NCI-H2081 (cell line): ENCODE measurements at places on chromosomes 5 and 9.

DNA sequence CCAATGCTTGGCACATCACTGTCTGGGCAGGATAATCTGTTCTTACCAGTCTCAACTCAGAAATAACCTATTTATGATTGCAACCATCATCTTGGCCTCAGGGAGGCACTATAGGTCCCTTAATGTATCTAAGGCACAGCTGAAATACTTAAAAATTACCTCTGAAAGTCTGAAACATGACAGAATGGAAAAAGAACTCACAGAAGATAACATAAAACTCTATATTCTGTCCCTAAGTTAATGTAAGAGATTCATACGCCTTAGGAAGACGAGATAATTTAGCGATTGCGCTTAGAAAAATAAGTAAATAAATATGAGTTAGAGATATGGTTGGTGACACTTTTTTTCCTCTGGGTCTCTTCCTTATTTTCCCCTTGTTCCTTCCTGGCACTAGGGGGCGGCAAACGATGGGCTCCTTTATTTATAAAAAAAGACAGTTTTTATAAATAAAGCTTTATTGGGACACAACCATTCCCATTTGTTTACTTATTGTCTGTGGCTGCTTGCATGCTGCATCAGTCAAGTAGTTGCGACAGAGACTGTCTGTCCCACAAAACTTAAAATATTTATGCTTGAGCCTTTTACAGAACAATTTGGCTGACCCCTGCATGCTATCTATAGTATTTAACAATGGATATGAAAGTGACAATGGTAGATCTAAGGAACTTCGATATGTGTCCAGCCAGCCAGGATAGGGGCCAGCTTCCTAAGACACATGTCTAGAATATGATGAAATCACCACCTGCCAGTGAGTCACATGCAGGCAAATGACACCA is 79.6 kb downstream of the PDE4D start:
- DNase-seq = peak; percentile 55

DNA sequence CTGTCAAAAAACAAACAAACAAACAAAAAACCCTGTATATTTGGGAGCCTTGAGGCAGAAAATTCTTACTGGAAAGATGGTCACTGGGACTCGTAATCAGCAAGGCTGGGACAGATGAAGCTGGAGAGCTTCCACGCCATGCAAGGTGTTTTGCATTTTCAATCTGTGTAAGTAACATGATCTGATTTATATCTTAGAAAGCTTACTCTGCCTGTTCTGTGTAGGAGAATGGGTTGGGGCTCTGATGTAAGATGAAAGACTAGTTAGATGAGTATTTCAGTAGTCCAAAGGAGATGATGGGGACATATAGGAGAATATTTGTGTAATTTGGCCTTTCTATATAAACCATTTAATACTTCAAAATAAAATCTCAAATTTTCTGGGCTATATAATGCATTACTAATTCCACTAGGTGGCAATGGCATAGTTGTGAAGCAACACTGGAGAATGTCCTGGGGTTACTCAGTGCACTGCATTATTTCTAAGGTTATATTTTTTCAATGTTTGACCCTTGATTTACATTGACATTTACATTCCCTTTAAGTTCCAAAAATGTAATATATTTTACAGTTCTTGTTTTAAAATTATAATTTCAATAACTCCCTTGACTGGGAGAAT is 21.9 kb upstream of the FSD1L start:
- no peak for DNase-seq

DNA sequence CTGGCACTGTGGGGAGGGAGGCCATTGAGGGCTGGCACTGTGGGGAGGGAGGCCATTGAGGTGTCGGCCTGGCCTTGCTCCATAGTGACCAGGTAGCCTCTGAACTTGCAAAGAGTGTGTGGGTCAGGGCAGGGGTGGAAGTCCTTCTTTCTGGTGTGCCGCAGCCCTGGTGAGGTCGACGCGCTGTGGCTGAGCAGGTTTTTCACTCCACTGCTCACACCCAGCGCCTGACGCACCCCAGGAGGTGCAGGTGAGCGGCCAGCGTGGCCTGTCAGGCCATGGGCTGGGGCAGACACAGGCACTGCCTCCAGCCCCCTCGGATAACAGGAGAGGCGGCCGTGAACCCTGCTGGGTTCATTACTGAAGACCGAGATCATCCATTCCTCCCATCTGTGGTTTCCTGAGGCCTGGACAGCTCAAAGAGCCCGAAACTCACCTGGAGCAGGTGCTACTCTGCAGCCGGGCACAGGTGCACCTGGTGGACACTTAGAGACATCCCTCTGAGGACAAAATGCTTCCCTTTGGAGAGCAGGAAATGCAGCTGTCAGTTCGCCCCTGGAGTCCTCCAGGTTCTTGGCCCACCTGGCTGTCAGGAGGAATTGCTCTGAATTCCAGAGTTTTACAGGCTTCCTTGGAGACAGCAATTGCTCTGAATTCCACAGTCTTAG is 32.4 kb downstream of the LHX3 start:
- no peak for DNase-seq

DNA sequence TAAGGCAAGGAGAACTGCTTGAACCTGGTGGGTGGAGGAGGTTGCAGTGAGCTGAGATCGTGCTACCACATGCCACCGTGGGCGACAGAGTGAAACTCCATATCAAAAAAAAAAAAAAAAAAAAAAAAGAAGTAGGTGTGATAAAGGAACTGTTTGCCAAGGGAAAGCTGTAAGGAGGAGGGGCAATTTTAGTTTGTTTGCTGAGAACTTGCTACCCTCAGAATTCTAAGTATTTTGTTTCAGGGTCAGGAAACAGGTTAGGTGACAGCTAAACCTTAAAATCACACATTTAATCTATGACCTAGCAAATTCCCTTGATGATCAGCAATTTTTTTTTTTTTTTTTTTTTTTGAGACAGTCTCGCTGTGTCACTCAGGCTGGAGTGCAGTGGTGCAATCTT is 7.2 kb upstream of the ARRDC3 start:
- no peak for DNase-seq

GRCh38 chr5:118224546-118224945 is 763.8 kb downstream of the DTWD2 start:
- DNase-seq = no peak

DNA sequence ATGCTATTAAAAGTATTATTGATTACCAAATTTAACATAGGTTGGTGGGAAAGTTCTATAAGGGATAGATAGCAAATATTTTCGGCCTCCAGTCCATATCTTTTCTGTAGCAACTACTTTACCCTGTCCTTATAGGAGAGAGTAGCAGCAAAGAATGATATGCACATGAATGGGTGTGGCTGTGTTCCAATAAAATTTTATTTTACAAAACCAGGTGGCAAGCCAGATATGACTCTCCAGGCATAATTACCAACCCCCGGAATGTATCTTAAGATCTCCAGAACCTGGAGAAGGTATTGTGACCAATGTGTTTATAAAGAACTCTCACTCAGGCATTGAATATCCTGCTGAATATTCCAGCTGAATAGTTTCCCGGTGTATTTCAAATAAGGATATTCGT is 1461.2 kb downstream of the MAT2B start:
- DNase-seq = no peak

GRCh38 chr9:5850724-5851122 is 17.8 kb upstream of the ERMP1 start:
- DNase-seq = no peak

- DNase-seq = no peak
Observed at GRCh38 chr9:1759771-1760300, 255.3 kb upstream of the SMARCA2 start.

DNA sequence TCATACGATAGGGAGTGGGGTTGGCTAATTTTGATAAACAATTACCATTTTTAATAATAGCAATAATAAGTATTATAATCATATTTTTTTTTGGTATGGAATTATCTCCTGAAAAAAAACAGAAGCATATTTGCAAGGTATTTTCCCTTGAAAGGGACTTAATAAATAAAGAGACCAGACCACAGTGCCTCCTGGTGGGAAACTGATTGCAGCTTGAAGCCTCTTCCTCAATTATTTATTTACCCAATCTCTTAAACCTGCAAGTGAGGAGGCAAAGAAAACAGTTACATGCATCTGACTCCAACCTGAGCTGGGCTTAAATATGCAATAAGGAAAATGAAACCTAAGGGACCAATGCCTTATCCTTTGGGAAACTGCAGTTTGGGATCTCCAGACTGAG is 388.1 kb upstream of the ACO1 start:
- DNase-seq = no peak

DNA sequence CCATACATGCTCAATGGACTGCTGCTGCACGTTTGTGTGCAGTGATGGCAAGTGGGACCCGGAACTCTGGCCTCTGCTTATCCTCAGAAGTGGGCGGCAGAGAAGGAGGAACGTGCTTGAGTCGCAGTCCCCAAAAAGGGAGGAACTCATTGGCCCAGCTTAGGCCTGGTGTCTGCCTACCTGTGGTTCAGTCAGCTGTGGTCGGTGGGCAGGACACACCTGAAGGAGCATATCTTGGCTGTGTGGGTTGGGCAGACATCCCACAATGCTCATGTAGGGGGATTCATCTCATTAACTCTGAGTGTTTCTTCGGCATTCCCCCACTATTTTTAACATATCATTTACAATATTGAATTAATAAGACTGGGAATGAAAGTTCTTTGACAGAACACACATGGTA is 122.9 kb upstream of the IL12B start:
- DNase-seq = no peak

GRCh38 chr5:56326116-56326515 is 93.0 kb upstream of the ANKRD55 start:
- no peak for DNase-seq
